NCI-H460 (cell line): ENCODE measurements at places on chromosomes 4 and X. TPM values are rescaled to one million over a fixed set of nuclear protein-coding genes. Genes with fewer than 3 reads are reported as not detected.

GRCh38 chrX:51024106-51024696 lies 113.7 kb downstream of the BMP15 start:
- DNase-seq = no peak

DNA sequence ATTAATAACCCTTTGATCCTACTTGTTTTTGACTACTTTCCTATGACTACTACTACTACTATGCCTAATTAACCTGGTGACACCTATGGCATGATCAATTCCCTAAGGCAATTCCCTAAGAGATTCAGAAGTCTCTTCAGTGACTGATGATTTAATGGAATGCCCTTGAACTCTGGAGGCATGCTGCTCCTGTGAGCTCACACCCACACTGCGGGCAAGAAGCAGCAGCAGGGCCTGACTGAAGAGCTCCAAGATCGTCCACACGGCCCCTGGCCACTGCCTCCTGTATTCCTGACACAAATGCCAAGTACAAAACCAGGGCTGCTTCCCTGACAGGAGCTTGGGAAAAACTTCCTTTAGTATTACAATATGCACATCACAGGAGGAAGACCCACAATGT lies 74.2 kb upstream of the STS start:
- DNase-seq = no peak

DNA sequence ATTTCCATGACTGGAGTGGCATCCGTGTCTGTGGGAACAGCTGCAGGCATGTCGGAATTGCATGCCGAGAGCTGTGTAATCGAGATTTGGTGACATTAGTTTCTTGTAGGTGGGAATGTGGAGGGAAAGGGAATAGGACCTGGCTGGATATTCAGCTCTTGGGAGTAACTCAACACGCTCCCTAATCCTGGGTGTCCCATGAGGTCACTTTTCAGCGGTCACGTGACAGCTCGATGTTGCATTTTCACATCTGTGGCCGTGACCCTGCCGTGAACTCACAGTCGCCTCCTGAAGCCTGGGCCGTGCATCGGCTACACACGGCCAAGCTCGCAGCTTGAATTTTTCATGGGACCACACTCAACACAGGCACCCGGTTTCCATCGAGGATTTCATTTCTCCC lies 25.8 kb upstream of the PSAPL1 start:
- DNase-seq = no peak

- no peak for DNase-seq
These were observed 147.6 kb downstream of the PPP3CA start for GRCh38 chr4:101199507-101200285.

- DNase-seq = no peak
These were observed at the start of gene KCND1 for GRCh38 chrX:48971249-48972219. TSS of gene KCND1 (minus strand) at chrX:48971844. CDS start at chrX:48970271, 1,573 bp downstream.

DNA sequence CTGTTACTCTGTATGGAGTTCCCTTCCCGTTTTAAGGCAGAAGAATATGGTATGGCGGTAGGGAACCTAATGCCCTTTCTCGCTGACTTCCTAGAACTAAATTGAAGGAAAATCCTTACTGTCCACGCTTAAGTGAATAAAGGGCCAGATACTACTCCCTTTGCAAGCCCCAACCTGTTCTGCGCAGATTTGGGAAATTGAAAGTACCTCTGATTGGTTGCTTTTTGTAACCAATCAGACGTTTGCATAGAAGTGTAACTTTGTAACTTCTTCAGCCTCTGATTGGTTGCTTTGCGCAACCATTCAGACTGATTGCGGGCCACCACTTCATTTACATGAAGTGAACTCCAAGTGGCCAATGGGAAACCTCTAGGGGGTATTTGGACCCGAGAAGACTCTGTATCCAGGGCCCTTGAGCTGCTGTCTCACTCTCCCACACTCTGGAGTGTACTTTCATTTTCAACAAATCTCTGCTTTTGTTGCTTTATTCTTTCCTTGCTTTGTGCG lies 1.2 kb upstream of the TMEM33 start:
- peak; percentile 92 for DNase-seq

DNA sequence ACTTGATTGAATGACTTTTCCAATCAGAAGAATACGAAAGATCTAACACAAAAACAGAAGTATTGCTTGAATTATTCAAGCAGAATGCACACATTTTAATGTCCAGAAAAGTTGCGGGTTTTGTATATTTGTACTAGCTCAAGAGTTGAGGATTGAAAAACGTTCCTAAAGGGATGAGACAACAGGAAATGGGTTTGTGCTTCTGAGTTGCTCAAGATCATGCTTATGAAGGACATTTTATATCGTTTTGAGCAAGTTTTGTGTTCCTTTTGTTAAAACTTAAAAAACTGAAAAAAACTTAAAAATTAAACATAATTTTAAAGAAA lies 353 bp upstream of the SMIM10 start:
- DNase-seq = no peak

DNA sequence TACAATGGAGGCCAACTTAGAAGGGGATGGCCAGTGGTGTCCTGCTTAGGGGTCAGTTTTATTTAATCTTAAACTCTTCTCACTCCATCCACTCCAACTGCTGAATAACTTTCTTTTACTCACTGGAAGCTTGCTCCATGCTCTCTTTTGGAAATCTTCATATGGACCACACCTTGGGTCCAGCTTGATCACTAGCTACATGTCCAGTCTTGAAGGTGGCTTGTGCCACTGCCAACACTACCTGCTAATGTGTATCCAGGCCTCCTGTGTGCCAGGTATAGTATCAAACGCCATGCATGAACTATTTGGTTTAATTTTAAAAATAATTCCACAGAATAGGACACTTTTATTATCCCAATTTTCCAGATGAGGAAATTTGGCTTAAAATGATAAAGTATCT lies 37.0 kb upstream of the KDR start:
- DNase-seq = no peak

GRCh38 chr4:17577665-17578481 lies 875 bp downstream of the LAP3 start:
- DNase-seq = no peak

DNA sequence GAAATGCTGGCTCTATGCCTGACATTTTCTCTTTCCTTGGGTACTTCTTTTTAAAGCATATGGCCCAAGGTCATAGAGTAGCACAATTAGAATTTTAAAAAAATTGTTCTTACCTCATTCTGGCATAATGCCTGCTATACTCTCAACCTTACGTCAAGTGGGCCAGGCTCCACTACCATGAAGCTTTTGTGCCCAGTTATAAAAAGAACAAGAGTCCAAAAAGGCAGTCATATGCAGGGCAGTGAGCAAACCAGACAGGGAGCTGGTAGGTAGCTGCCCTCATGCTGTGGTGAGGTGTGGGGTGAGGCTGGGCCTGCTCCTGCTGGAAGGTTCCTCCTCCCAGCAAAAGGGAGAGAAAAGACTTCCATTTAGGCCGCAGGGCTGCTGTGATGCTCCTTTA lies 64.4 kb upstream of the UCP1 start:
- DNase-seq = no peak

DNA sequence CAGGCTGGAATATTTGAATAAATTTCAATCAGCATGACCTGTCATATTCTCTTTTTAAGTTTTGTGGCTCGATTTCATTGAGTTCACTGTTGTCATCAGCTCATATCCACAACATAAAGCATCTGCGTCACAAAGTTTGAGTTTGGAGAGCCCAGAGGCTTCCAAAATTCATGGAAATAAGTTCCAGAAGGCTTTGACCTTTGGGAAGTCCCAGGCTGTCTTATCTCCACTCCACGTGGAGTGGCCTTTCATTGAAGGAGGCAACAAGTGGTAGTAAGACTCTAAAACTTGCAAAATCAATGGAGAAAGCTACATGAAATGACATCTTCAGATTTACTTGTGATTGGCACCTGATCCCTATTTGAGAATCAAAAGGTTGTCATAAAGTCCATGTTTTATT lies 54.1 kb upstream of the UNC5C start:
- DNase-seq = no peak

GRCh38 chrX:14927401-14927800 lies 54.2 kb downstream of the MOSPD2 start:
- no peak for DNase-seq

DNA sequence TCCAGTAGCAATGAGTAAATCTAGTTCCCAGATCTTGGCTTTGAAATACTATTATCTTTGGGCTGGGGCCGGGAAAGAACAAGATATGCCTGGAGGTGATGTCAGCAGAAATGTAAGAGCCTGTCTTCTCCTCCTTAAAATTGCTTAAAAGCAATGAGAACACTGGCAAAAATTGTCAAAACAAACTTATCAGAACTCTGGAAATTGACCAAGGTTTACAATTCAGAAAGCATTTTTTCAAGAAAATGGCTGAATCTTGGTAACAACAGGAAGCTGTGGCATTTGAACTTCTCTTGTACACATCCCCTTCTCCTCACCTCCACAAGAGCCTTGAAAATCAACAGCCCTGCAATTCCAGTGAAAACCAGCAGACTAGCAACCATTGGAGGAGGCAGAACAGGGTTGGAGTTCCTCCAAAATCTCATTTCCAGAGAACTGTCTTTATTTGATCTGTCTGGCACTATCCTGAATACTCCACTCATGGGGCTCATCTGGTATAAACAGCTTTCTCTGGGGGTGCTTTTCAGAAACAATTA lies 13.5 kb downstream of the TIMP1 start:
- DNase-seq = no peak

DNA sequence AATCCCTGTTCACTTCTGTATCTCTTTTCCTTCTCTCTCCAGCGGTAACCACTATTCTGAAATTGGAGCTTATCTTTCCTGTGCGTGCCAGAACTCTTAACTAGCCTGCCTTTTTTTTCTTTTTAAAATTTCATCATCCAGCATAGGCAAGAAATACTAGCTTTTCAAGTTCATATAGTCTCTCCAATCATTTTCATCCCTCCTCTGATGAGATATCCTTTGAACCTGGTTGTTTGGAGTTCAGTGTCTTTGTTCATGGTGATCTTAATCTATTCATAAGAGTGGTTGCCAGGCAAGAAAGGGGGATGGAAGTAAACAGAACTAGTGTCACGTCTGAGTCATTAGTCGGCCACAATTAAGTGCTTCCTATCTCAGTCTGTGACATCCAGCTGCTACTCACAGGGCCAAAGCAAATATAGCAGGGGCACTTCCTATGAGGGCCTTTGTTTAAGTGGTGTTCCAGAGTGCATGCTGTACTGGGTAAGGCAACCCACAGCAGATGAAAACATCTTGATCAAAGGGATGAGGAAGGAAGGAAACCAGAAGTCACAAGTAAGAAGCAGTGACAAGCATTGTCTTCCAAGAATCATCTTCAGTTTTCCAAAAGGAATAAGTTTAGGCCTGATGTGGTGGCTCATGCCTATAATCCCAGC lies 56.4 kb upstream of the XIAP start:
- DNase-seq = peak; percentile 50

DNA sequence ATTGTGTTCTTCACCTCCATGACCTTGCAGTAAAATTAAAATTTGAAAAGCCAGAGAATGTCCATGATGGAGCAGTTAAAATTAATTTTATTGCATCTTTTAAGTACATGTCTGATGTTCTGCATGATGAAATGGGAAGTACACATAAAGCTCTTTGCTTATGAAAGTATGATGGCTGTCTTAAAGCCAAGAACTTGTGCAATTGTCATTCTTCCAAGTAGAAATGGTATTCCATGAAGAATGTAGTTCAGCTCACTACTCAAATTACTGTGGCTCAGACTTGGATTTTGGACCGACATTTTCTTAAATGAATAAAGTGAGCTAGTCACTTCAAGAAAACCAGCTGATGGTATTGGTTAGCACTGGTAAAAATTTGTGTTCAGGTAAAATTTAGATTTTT lies 161.7 kb upstream of the CXCL13 start:
- no peak for DNase-seq

GRCh38 chr4:60817609-60818008 lies 382.5 kb upstream of the ADGRL3 start:
- no peak for DNase-seq

GRCh38 chrX:12843061-12843667 lies 23.7 kb upstream of the TLR7 start:
- DNase-seq = no peak

DNA sequence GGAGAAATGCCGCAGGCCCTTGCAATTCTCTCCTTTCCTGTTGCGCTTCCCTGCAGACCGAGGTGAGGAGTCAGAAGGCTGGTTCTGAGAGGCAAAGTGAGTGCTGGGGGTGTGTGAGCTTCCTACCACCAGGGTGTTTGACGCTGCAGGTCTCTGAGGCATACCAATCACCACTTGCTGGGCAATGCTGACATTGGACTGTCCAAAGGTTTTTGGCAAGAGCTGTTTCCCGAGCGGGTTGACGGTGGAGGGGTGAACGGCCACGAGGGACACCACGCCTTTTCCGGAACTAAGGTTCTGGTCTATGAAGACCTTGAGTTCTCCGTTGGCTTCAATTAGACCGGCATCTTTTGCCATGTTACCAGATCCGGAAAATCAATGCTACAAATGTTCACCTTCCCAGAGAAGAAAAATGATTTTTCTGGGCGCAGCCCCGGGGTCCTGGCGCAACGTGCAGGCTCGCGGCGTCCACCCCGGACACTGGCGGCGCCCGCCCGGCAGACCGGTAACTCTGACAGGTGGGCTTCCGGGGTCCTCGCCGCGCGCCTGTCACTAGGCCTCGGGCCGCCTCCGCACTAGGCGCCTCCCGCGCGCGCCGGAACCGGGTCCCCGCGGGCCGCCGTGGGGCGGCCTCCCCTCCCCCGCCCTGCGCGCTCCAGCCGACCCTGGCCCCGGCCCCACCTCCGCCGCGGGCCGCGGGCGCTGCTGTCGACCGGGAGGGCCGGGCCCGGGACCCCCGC lies 44.9 kb upstream of the FAM47C start:
- DNase-seq = no peak

- DNase-seq = no peak
These were observed 173.6 kb upstream of the MED14 start for GRCh38 chrX:40908857-40909475.

- no peak for DNase-seq
These were observed at the start of gene FGB for GRCh38 chr4:154562697-154563254. TSS of gene FGB (plus strand) at chr4:154563011. CDS start at chr4:154563019, 8 bp downstream.

GRCh38 chrX:37765507-37765906 lies 14.4 kb upstream of the CYBB start:
- no peak for DNase-seq

DNA sequence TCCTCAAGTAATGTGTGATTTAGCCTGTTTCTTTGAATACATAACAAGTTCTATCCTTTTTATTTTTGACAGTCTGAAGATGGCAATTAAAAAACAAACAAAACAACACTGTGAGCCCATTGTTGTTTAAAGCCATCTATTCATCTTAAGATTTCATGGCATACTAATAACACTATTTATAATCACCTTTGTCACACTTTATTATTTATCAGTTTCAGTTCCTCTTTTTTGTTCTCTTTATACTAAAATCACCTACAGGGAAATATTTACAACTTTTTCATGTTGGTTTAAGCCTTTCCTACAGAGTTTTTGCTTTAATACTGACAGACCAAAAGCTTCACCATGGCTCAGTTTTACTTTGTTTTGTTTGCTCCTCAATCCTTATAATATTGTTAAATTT lies 247.4 kb upstream of the CTSO start:
- no peak for DNase-seq

GRCh38 chr4:8818063-8818881 lies 53.4 kb downstream of the HMX1 start:
- DNase-seq = no peak

GRCh38 chrX:38426785-38427184 lies 74.4 kb downstream of the OTC start:
- DNase-seq = no peak

The PPP2R2C gene
- 14.9 and 17.6 TPM in 2 replicates for total RNA-seq

The SH3TC1 gene
- 2.9 and 8.9 TPM in 2 replicates for total RNA-seq

The MAB21L2 gene
- total RNA-seq = not detected in 2 replicates

The ING2 gene
- 12.8 and 13.0 TPM in 2 replicates for total RNA-seq

The MEPE gene
- total RNA-seq = not detected in 2 replicates

The SLC38A5 gene
- total RNA-seq = 43.8 and 49.3 TPM in 2 replicates

The PRR32 gene
- not detected in 2 replicates for total RNA-seq

The GPRIN3 gene
- 36.5 and 42.8 TPM in 2 replicates for total RNA-seq

The UGT2B15 gene
- total RNA-seq = not detected in 2 replicates

The PPARGC1A gene
- 1.5 and 2.0 TPM in 2 replicates for total RNA-seq

The RAB9B gene
- total RNA-seq = 0.67 and 0.98 TPM in 2 replicates
